ENCODE measurements at places on chromosomes 4 and X.

GRCh38 chr4:102301167-102301566, 44.1 kb downstream of the SLC39A8 start:
- DNase-seq = no peak

- DNase-seq = peak; percentile 12
These were observed 532 bp downstream of the ZNF827 start for GRCh38 chr4:145937971-145938611.

DNA sequence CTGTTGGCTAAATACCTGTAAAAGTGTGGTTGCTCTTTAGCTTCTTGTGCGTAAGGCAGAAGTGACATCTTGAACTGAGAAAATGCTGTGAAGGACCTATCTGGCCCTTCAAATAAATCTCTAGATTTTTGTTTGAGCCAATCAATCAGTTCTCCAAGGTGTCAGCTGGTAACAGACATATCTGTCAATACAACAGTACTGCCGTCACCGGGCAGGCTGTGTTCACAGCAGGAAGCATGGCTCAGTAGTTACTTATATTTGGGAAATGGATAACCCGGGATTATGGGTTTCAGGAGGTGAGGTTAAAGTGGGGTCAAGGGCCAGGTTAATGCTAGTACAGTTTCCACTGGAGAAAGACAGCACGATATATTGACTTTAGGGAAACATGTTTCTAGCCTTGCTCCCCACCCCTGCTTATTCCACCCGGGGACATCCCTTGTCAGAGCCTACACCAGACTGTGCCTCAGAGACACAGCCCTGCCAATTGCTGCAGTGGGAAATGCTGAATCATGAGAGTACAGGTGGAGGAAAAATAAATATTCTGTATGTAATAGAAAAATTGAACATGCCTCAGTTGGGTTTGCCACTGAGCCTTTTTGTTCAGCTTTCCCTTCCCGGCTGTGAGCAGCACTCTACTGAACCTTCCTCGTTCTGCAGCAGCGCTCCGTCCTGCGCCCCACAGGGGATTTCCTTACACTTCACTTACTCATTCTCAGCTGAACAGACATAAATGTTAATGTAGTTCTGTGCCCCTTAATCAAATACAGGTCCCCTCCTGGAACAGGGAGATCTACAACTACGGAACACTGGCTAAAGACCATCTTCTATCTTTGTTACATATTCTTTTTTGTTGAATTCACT, 121.1 kb downstream of the MGST2 start:
- DNase-seq = no peak

GRCh38 chr4:123255971-123256370, 140.6 kb upstream of the SPRY1 start:
- DNase-seq = no peak

- no peak for DNase-seq
These were observed 159.1 kb upstream of the WDR1 start for GRCh38 chr4:10275696-10276095.

Data from stimulated activated CD4-positive, alpha-beta T cell treated with anti-CD3 and anti-CD28 coated beads, Interleukin-12 subunit alpha, Interleukin-12 subunit beta, amount 100 ng/mL, for 48 hours (primary cell).